ENCODE measurements at places on chromosomes 5 and 9.

DNA sequence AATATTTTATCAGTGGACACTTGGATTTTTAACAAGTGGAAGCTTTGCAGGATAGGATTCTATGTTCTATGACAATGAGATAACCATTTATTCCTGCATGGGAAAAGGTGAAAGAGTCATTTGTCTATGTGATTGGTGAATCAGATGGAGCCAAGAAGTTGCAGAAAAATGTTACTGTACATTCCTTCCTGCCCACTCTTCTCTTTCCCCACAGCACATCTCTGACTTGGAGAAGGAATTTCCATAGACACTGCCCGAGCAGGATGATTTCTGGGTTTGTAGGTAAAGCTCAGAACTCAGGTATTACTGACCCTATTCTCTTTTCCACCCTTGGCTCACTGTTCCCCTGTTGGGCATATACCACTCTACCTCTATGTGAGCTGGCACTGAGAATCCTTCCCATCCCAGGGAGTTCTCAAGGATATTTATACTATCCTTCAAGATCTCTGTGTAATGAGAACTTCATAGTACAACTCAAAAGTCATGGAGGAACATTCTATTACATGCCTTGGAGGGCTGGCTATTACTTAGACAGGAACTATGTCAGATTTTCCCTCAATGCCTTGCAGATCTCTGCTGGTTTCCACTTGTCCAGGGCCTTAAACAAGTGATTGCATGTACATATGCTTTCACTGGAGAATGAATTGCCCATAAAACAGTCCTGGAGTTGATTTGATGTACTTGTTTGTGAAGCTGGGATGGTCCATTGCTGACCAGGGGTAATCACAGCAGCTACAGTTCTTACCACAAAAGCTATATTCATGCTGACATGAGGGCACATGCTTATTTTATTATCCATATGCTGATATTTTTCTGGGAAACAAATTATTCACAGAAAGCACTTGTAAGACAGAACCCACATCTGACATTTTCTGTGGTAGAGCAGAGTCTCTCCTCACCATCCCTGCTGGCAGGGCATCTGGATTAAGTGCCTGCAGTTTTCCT lies 24.1 kb downstream of the SLC1A3 start:
- no peak for DNase-seq

DNA sequence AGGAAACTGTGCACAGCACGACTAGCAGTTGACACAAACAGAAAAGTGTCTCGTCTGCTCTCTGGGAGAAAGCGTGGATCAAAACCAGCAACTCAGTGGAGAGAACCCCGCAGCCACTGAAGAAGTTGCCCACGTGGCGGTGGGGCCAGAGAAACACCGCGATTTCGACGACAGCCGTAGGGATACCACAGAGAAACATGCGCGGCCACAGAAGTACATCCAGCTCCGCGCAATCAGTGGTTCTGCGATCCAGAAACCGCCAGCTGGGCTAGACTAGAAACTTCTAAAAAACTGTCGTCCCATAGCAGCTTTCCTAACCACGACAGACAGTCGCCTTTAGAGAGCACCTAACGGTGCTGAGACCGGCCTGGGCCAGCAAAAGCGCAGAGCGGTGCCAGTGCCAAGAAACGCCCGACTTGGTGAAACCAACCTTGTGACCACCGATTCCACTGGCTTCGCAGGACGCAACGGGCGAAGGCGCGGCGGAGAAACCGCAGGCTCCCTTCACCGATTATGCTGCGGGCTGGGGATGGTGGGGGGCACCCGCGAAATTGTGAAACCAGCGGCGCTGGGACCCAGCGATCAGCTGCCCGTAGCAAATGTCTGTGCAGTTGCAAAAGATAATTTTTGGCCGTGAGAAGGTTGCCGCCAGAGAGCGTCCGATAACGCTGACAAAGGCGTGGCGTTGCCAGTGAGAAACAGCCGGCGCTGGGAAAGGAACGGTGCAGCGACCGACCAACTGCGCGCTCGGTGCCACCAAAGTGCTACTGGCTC lies 2.7 kb upstream of the ANXA2R start:
- DNase-seq: peak; percentile 69

DNA sequence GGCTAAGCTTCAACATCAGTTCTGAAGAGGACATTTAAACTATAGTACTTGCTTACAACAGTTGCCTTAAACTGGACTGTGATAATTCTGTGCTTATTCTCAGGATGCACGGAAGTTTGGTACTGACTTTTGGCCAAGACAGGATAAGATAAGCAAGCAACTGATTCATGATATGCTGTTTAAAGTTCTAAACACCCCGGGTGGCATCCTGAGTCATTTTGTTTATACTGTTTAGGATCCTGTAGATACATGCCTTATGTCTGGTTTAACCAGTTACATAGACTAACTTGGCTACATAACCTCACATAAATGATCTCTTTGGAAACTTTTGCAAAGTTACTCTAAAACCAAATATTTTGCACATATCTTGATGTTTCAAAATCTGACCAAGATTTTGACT lies 95.9 kb downstream of the CDH9 start:
- no peak for DNase-seq

DNA sequence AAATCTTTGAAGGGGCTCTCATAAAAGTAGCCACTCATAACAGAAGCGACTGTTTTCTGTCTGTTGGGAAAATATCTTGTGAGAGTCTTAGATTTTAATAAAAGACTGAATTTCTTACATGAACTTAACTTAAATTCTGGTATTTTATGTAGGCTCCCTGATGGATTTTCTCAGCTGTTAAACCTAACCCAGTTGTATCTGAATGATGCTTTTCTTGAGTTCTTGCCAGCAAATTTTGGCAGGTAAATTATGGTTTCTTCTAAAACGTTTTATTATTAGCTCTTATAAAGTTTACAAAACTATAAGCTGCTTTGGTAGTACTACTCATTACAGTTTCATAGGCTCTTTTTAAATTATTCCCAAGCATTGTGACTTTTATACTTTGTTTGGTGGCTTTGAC lies 87.0 kb downstream of the ERBIN start:
- DNase-seq: no peak

- no peak for DNase-seq
Observed at GRCh38 chr9:114372921-114373448, 14.8 kb downstream of the AKNA start.
